ENCODE measurements at places on chromosomes 16 and 17.

DNA sequence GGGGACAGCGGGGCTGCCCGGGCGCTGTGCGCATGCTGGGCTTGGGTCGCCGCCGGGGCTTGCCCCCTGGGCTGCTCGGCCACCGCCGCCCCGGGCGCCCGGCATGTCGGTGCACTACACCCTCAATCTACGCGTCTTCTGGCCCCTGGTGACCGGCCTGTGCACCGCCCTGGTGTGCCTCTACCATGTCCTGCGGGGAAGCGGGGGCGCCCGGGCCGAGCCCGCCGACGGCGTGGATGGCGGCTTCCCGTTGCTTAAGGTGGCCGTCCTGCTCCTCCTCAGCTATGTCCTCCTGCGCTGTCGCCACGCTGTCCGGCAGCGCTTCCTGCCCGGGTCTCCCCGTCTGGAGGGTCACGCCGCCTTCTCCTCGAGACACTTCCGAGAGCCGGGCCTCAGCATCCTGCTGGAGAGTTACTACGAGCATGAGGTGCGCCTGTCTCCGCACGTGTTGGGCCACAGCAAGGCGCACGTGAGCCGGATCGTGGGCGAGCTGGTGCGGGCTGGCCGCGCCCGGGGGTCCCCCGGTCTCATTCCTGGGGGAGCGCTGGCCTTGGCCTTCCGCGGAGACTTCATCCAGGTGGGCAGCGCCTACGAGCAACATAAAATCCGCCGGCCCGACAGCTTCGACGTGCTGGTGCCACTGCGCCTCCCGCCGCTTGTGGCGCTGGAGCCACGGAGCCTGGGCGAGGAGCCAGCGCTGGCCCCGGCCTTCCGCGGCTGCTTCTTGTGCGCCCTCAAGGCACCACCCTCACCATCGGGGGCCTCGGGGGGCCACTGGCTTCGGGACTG, 789 bp downstream of the ITPRIPL2 start:
- DNase-seq: peak; percentile 70

GRCh38 chr17:8746501-8747236, 2.0 kb upstream of the CCDC42 start:
- DNase-seq: no peak

DNA sequence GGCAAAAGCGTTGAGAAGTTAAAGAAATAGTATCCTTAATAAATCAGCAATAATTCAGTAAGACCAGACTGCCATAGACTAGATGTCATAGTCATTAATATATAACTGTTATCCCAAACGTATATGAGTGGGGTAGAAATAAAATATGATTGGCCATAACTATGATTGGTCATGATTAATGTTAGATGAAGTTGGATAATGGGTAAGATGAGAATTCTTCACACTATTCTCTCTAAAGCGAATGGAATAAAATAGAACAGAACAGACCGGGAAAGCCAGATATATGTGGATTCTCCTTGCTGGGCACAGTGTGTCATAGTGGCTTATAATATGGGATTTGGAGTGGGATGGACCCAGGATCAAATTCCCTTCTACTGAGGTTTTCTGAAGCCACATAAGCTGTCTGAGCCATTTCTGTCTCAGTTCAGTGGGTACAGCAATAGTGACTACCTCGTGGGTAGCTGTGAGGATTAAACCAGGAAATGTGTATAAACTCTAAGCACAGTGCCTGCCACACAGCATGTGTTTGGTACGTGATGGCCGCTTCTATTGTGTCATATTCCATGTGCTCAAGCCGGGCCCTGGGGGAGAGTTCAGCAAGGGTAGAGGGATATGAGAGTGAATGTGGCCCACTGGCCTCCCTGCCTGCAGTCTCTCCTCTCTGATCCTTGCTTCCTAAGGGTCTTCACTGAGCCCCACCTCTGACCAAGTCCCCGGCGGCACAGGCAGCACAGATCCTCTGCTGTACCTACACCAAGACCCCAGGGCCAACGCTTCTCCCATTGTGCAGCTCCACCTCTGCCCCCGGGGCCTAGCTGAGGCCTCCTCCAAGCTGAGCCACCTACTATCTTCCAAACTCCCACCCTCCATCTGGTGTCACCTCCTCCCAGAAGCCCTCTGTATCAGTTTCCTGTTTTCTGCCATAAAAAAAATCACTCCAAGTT, 3.7 kb downstream of the CETP start:
- no peak for DNase-seq

DNA sequence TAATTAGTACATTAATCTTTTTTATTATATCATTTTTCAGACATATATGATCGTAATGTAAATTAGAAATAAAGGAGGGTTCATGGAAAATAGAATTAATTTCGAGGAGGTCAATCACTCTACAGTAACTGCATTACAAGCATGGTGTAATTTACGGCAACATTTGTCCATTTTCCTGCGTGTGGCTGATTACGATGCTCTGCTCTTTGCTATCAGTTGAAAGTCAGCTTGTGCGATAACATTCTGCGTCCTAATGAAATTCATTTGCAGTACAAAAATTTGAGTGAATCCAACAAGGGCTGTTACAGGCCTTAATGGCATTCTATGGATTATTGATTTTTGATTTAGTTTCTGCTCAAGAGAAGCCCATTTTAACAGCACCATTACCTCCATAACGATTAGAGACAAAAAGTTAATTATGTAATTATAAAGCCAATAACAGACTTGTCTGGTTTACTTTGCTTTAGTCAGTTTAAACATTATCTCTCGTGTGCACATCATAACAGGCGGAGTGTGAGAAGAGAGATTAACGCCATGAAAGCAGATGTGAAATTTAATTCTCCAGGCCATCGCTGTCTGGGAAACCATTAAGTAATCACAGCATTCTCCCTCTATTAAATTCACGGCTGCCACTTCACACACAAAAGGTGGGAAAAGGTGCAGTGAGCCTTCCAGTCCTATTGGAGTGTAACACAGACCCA, 256.4 kb upstream of the IRX3 start:
- DNase-seq: peak; percentile 28

GRCh38 chr17:64331366-64331765, 59.3 kb downstream of the PECAM1 start:
- no peak for DNase-seq

GRCh38 chr16:15502041-15502725, 67.8 kb downstream of the BMERB1 start:
- DNase-seq: no peak

DNA sequence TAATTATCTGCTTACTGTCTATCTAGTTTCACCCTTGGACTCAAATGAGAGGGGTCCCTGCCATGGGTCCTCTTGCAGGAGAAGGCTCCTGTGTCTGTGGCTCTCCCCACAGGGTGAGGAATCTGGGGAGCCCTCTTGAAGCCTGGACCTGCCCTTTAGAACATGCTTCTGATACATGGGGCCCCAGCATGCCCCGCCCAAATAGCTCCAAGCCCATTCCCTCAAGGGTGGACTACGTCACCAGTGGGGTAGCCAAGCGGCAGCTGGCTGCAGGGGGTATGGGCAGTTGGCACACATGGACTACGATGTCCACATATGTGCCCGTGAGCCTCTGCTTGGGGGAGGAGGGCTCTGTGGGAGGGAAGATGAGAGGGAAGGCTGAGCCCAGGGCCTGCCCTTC, 39.3 kb downstream of the ARHGAP27 start:
- DNase-seq: no peak

- no peak for DNase-seq
Measured at GRCh38 chr16:50289950-50290764, 23.8 kb downstream of the ADCY7 start.

GRCh38 chr17:67390006-67390645, 13.0 kb downstream of the PITPNC1 start:
- DNase-seq: no peak

- DNase-seq: peak; percentile 36
Measured at GRCh38 chr17:3913531-3914311, 2.5 kb downstream of the P2RX1 start.

- DNase-seq: no peak
Measured at GRCh38 chr17:64129515-64129764, 504 bp downstream of the ERN1 start.

- DNase-seq: no peak
Measured at GRCh38 chr16:72474501-72475123, 302.7 kb upstream of the PMFBP1 start.

GRCh38 chr17:28570716-28571360, 486 bp downstream of the PIGS start:
- peak; percentile 31 for DNase-seq

- DNase-seq: no peak
Measured at GRCh38 chr17:58402047-58402446, 15.3 kb downstream of the RNF43 start.

GRCh38 chr17:49850772-49851386, 3.0 kb upstream of the TAC4 start:
- DNase-seq: no peak

GRCh38 chr17:61221181-61221580, 178.5 kb upstream of the TBX2 start:
- no peak for DNase-seq

GRCh38 chr17:8467527-8467926, 31.8 kb downstream of the NDEL1 start:
- no peak for DNase-seq

DNA sequence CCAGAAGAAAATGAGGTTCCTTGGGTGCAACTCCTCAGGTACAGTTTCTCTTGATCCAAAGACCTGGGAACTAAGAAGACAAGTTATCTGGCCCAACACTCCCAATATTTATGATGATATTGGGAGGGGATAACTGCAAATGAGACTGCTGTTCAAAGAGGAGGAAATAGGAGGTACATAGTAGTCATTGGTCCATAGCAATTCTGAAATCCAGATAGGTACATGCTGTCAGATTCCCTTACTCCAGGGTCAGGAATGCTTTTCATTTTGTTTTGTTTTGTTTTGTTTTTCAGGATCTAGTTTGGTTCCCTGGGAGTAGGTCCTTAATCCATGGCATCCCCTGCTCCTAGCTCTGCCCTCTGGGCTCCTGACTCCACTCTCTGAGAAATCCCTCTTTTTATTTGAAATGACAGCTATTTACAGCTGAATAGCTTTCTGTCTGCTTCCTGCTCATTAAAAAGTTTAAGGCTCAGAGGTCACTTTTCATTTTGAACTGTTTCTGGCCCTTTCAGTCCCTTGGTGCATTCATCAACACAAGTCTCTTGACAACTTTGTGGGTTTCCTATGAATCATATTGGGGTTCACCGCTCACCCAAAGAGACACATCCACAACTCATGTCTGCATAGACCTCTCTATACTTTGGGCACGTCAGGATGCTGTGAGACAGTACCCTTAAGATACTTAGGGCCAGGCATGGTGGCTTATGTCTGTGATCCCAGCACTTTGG, 110.2 kb upstream of the C17orf78 start:
- no peak for DNase-seq

DNA sequence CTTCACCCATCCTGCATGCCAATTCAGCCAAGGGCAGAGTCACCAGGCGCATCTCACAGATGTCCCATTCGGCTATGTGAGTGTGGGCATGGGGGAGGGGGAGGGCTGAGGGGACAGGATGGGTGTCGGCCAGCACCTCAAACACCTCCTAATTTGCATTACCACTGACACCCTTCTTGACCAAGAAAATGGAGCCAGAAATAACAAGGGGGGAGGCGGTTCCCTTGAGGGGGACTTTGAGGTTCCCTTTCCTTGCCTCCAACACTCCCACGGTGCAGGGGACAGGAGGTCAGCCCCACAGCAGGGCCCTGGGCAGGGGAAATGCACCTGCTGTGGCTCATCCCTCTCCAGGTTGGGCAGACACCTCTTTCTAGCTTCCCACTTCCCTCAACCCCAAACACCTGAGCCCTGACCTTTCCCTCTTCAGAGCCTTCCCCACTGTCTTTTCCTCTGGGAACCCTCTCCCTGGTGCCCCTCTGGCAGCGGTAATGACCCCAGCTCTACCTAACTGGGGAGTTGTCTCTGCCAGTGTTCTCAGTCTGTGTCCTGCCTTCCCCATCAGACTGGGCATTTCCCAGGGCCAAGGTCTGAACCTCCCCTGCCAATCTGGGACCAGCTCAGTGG, 18.2 kb upstream of the TBX21 start:
- no peak for DNase-seq

- no peak for DNase-seq
Measured at GRCh38 chr17:45971698-45972141, 27.3 kb upstream of the STH start.

- DNase-seq: no peak
Measured at GRCh38 chr16:57156351-57156703, 29.5 kb downstream of the PSME3IP1 start.

DNA sequence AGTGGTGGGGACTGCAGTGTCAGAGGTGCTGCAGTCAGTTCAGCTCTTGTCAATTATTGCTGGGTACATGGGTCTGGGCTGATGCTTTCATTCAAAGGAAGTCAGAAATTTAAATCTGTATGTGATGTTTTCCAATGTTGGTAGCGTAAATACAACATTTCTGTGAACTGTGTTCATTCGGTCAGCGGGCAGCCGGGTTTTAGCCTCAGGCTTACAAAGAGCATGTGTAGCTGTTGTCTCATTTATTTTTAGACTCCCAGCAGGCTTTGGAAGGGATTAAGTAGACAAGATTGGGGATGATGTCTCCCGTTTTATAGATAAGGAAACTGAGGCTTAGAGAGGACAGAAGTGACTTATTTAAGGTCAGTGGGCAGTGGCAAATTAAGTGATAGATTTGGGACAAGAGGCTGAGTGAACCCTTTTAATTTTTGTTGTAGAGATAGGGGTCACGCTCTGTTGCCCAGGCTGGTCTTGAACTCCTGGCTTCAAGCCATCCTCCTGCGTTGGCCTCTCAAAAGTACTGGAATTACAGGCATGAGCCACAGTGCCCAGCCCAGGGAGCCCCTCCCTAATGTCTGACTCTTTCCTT, 8.1 kb downstream of the AQP8 start:
- no peak for DNase-seq

DNA sequence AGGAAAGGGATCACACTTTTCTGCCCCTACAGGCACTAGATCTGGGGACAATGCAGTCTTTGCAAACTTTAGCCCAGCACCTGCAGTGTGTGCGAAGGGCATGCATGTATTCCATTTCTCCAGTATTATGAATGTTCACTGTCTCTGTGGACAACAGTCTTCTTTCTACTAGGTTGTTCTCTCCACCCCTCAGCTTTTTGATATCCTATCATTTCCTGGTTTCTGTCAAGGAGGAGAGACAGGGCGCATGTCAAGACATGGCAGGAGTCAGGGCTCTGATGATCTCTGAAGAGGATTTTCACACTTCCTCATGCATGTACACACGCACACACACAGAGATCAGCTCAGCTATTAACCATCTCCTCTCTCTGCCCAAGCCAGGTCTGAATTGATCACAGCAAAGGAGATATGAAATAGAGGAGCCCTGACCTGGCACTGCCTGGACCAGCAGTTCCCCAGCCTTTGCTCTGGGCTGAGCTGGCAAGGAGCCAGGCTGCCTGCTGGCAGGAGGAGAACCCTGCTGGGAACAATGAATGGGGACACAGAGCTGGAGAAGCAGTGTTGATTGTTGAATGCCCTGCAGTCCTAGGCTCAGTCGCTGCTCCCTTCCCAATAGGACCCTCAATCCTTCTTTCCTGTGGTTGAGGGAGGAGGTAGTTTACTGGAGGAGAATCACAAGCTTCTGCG, 2.6 kb downstream of the GPR179 start:
- DNase-seq: peak; percentile 96

GRCh38 chr16:55437625-55438024, 41.4 kb upstream of the MMP2 start:
- DNase-seq: no peak

GRCh38 chr17:67417507-67417906, 40.4 kb downstream of the PITPNC1 start:
- no peak for DNase-seq
